ENCODE measurements at places on chromosomes 3 and 15.

DNA sequence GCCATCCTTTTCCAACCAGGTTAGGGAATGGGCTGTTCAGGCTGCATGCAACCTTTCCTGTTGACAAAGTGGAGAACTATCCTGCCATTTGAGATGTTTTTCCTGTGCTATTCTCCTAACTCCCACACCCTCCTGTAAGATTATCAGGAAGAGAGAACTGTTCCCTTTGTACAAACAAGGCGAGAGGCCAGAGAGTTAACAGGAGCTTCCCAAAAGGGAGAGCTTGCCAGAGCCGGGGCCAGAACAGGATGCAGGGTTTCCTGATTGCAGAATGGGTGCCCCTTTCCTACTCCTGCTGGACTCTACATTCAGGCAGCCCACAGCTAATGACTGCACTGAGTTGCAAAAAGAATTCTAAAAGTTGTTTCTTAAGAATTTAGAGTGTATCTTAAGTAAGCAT lies 17.1 kb downstream of the PML start:
- no peak for DNase-seq

DNA sequence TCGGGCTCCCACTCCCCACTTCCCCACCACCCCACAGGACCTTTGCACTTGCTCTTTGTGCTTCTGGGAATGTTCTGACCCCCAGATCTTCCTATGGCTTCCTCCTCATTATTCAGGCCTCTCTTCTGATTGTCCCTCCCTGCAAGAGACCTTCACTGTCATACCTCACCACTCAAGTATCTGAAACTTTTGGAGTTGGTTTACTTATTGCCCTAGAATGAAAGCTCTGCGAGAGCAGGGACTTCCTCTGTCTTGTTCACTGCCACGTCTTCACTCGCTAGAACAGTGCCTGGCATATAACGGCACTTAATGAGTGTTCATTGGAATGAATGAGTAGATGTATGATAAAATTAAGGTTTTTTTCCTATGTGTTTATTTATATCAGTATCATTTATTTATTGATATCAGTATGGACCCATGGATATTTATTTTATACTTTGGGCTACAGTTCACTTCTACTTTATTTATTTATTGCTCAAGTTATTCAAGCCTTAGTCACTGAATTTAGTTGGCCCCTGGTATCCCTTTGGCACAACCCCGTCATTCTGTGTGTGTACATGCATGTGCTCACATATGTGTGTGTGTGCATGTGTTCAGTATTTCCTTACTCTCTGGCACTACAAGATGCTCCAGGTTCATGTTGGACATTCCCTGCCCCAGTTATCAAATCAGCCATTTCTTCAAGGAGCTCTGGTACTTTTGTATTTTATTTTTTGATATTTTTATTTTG lies 197.6 kb downstream of the THSD4 start:
- no peak for DNase-seq

- DNase-seq = no peak
Observed at GRCh38 chr3:89955156-89955555, 847.7 kb downstream of the EPHA3 start.

GRCh38 chr15:100692246-100692645 lies 89.9 kb downstream of the ASB7 start:
- no peak for DNase-seq

DNA sequence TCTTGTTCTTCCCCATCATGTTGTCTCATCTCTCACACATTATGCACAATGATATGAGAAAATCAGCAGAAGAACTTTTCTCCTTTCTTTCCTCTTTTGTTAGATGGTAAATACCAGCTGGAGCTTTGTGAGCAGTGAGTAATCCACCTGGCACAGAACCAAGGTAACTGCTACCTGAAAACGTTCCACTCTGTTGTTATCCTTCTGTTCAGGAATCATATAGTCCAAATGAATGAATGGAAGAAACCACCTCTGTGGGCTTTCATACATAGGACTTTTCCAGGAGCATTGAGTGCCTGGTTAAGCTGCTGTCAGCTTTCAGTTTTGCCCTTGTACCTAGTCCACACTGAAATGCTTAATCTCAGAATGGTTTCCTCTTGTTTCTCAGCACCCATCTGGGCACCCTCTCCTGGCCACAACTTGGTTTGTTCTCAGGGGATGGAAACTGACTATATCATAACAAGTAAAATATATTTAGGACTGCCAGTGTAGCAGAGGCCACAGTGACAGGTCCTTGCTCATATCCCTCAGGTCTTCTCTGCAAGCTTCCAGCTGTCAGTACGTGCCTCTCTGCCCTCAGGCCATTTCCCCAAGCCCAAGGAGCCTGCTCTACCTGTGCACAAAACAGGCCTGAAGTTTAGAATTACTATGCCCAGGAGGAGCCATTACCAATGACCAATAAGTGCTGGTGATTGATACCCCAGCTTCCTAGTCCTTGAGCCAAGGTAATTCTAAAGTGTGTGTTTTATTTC lies 23.5 kb upstream of the SLC4A7 start:
- DNase-seq = no peak

GRCh38 chr15:26615188-26615926 lies 157.5 kb downstream of the GABRB3 start:
- DNase-seq = no peak

DNA sequence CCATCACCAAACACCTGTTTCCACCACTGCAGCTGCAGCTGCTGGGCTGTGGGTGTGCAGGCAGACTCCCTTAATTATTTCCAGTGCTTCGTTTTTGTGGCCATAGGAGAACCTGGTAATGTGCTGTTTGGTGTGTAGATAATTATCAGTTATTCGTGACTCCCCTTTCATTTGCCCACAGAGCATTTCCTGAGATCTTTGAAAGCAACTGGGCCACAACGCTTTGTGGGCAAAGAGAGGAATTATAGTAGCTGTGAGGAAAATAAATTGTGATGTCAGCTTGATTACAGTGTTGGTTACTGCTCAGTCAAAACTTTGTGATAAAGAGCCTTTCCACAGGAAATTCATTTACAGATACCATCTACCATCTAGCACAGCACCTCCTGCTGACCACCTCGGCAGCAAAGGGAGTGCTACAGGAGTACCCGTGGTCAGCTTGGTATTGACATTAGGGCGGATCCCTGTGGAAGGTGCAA lies 193.3 kb upstream of the SLCO3A1 start:
- DNase-seq = no peak

- DNase-seq = no peak
Observed at GRCh38 chr3:11377719-11378118, 105.5 kb downstream of the ATG7 start.

GRCh38 chr3:171782617-171783016 lies 27.7 kb downstream of the PLD1 start:
- DNase-seq = no peak

- DNase-seq = no peak
Observed at GRCh38 chr3:57999417-58000115, 8.7 kb upstream of the FLNB start.

GRCh38 chr3:71607364-71607763 lies 23.8 kb upstream of the FOXP1 start:
- no peak for DNase-seq

DNA sequence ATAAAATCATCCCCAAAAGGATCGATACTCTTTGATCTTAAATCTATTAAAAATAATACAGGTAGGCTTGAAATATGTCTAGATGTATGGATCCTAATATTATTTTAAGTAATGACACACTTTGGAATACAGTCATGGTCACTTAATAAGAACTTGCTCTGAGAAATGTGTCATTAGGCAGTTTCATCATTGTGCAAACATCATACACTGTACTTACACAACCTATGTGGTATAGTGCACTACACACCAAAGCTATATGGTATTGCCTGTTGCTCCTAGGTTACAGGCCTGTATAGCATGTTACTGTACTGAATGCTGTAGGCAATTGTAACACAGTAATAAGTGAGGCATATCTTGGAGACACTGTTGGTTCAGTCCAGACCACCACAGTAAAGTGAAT lies 307.1 kb downstream of the RAP2B start:
- DNase-seq = no peak

DNA sequence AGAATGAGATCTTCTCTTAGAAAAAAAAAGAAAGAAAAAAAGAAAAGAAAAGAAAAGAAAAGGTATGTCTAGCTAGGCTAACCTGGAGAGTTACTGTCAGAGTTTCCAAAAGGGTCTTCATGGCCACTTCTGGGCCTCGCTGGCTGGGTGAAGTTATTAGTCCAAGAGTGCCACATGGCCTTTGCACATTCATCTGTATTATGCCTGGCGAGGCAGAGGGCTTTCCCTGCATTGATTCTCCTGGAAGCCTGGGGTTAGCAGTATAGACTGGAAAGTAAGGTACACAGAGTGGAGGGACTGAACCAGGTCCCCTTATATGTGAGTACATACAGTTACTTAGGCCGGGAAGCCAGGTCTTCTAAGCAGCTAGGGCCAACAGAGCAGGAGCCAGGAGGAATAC lies 54.8 kb upstream of the CGNL1 start:
- DNase-seq = no peak

DNA sequence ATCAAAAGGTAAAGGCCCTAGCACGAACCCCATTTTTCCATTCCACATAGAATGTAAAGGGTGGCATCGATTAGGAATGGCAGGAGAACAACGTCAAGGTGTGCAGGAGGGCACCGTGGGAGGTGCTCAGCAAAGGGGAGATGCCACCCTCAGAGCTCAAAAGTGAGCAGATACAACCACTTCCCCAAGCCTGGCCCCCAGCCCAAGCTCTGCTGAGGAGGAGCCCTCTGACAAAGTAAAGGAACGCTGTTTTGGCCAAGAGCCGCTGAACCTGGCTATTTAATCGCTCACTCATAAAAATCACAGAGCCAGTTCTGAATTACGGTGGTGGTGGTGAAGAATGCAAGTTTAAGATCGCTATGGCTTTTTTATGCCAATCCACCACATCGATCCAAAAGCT lies 12.4 kb downstream of the GNB5 start:
- no peak for DNase-seq

DNA sequence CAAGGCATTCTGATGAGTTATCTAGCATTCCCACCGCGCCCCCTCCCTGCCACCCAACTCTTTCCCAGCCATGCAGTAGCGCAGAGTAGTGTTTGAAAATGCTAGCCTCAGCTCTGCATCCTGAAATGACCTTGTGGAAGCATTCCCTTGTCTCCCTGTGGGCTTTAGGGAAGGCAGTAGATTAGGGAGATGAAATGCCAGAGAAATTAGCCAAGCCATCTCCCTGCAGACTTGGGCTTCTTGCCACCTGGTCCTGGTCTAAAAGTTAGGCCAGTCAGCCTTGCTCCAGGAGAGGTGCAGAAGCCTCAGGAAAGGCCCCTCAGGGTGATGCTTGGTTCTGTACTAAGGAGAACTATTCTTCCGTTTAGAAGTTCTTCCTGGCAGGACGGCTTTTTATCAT lies 231.2 kb downstream of the CACNA2D3 start:
- no peak for DNase-seq

DNA sequence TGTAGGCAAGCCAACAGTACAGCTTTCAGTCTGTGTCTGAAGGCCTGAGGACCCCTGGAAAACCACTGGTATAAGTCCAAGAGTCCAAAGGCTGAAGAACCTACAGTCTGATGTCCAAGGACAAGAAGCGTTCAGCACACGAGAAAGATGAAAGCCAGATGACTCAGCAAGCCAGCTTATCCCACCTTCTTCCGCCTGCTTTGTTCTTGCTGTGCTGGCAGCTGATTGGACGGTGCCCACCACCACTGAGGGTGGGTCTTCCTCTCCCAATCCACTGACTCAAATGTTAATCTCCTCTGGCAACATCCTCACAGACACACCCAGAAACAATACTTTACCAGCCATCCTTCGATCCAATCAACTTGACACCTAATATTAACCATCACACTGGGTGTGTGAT lies 59.0 kb upstream of the PDZRN3 start:
- DNase-seq = no peak

DNA sequence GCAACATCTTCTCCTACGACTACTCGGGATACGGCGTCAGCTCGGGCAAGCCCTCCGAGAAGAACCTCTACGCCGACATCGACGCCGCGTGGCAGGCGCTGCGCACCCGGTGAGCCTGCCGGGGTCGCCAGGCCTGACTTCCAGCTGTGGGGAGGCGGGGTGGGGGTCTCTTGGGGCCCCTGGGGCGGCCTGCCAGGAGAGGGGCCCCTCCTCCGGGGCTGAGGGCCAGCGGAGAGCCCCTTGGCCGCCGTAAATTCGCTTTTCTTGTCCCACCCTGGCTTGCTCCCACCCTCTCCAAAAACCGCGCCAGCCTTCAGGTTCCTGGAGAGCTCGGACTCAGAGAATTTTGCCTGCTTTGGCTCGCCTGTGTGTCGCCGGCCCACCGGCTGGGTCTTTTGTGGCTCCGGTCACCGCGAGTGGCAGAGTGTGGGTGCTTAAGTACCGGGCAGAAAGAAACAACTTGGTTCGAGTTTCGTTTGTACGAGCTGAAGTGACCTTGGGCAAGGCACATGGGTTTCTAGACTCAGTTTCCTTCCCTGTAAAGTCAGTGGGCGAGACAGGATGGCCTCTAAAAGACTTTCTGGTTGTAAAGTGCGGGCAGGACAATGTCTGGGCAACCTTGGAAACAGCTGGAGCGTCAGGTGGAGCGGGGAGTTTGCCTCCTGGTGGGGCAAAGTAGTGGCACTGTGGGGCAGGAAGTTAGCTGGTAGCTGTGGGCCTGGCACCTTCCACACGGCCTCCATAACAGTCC lies 976 bp downstream of the ABHD17C start:
- no peak for DNase-seq

DNA sequence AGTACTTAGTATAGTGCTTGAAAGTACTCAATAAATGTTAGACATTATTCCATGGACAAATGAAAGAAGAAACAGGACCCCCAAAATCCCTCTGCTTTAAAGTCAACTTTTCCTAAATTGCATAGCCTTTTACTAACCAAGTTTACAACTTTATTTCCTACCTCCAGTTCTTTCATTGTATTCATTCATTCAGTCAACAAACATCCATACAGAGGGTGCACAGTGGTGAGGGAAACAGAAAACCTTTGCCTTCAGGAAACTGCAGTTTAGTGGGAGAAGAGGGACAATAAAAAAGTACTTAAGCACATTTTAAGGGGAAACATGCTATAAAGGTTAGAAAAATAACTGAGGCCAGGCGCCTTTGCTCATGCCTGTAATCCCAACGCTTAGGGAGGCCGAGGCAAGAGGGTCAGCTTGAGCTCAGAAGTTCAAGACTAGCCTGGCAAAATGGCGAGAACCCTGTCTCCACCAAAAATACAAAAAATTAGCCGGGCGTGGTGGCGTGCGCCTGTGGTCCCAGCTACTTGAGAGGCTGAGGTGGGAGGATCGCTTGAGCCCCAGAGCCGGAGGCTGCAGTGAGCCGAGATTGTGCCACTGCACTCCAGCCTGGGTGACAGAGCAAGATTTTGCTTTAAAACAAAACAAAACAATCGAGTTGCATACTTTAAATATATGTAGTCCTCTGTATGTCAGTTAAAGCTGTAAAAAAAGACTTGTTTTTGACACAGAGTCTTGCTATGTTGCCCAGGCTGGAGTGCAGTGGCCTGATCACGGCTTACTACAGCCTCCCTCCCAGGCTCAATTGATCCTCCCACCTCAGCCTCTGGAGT lies 1.1 kb upstream of the DENND4A start:
- DNase-seq = no peak
